ENCODE measurements at places on chromosomes 12 and 14. TPM values are rescaled to one million over a fixed set of nuclear protein-coding genes. Genes with fewer than 3 reads are reported as not detected.

DNA sequence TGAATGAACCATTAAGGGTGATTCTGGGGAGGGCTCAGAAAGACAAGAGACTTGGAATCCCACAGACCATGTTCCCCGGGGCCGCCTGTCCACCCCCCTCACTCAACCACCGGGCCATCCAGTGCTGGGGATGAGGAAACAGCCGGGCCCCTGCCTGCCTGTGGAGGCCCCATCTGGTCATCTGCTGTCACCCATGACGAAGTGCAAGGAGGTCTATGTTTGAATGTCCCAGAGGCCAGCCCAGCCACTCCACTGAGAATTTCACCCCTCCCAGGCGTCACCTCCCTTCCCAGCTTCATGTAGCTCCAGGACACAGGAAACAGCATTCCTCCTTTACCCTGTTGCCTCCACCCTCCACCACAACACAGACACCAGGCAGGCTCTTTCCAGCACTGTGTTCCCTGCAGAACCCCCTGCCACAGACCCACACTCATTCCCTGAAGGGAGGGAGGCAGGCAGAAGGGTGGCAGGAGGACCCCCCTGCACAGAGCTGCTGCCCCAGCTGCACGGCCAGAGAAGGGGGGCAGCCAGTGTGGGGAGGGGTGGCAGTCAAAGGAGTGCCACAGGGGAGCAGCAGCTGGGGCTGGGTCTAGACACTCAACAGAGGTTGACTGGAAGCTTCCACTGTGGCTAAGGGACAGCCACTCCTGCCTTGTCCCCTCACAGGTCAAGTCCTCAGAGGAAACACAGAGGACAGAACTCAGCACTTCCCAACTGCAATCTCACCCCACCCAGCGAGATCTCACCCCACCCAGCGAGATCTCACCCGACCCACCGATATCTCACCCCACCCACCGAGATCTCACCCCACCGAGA lies 50.3 kb upstream of the PPP2R5C start:
- no peak overlapping the region for H3K4me3 ChIP-seq
- no peak for DNase-seq
- peaks cover 15% of the 10 kb centered on the region for H3K4me1 ChIP-seq
- no peaks in the 10 kb centered on the region for H3K36me3 ChIP-seq
- H3K27me3 ChIP-seq: no peaks in the 10 kb centered on the region

The WSCD2 gene
- not detected for total RNA-seq

The KRT72 gene
- not detected for total RNA-seq

The SPTB gene
- total RNA-seq: not detected

The DPPA3 gene
- total RNA-seq: not detected

DNA sequence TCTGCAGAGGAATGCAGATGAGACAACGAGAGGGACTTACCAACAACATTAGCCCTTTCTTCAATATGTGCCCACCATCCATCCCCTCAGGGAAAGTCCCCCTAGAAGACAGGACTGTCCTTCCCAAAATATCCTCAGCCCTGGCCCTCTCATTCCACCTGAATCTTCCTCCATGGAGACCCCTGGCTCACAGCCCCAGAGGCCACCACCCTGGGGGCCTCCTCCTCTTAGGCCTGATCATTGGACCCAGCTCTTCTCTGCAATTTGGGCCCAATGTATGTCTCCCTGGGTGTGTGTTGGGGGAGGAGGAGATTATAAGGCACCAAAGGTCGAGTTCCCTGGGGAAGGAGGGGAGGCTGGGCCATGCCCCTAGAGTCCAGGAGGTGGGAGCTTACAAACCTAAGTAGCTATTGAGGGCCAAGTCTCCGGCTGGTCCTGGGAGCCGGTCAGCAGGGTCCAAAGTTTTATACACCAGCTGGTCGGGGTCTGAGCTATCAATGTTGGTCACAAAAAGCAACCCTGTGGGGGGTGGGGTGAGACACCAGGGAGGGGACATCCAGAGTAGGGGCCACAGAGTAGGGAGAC lies 8.1 kb downstream of the ITGA7 start:
- H3K4me3 ChIP-seq: no peak overlapping the region
- H3K36me3 ChIP-seq: peaks cover 3% of the 10 kb centered on the region
- H3K4me1 ChIP-seq: peaks cover 5% of the 10 kb centered on the region
- no peak for DNase-seq
- H3K27ac ChIP-seq: no peak overlapping the region

The ENDOU gene
- total RNA-seq: not detected

- peak overlapping the region; percentile 81 for H3K27ac ChIP-seq
- H3K36me3 ChIP-seq: peaks cover 54% of the 10 kb centered on the region
- peaks cover 76% of the 10 kb centered on the region for H3K4me1 ChIP-seq
- no peaks in the 10 kb centered on the region for H3K27me3 ChIP-seq
Observed at GRCh38 chr12:53062977-53063707, 13.3 kb downstream of the TNS2 start.

The FOXN4 gene
- total RNA-seq: not detected

- no peak overlapping the region for H3K4me3 ChIP-seq
- H3K4me1 ChIP-seq: no peaks in the 10 kb centered on the region
- H3K36me3 ChIP-seq: no peaks in the 10 kb centered on the region
- H3K27ac ChIP-seq: no peak overlapping the region
- DNase-seq: no peak
Observed at GRCh38 chr12:83656004-83656403, 969.3 kb downstream of the TMTC2 start.

DNA sequence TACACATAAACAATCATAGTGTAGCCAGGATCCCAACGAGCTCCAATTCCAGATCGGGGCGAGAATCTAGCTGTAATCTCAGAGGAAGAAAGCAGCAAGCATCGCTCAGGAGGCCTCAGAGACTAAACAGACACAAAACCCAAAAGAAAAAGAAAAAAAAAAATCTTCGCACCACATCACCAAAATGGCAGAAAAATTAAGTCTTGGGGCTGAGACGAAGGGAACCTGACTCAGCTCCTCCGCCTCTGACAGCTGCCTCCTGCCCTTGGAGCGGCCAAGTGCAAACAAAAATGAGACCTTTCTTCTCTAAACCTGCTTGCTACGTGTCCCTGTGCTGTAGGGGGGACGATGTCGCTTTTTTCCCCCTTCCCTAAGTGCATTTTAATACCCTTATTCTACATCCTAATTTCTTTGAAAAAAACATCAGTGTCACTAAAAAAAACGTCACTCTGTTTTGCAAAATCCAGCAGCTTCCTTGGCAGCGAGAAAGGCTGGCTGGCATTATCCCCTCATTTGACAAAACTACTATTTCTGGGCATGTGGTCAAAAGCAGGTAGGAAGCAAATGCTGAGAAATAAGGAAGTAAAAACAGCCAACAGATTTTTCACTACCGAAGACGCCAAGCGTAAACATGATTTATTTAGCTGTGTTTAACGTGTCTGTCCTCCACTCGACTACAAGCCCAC lies 30.5 kb downstream of the BCL11B start:
- no peaks in the 10 kb centered on the region for H3K36me3 ChIP-seq
- peak overlapping the region; percentile 33 for H3K27ac ChIP-seq
- H3K27me3 ChIP-seq: peaks cover 65% of the 10 kb centered on the region
- H3K4me3 ChIP-seq: no peak overlapping the region

The TGM1 gene
- total RNA-seq: 4.9 TPM

The OLR1 gene
- 3.8 TPM for total RNA-seq

The SLC41A2 gene
- 26.8 TPM for total RNA-seq

DNA sequence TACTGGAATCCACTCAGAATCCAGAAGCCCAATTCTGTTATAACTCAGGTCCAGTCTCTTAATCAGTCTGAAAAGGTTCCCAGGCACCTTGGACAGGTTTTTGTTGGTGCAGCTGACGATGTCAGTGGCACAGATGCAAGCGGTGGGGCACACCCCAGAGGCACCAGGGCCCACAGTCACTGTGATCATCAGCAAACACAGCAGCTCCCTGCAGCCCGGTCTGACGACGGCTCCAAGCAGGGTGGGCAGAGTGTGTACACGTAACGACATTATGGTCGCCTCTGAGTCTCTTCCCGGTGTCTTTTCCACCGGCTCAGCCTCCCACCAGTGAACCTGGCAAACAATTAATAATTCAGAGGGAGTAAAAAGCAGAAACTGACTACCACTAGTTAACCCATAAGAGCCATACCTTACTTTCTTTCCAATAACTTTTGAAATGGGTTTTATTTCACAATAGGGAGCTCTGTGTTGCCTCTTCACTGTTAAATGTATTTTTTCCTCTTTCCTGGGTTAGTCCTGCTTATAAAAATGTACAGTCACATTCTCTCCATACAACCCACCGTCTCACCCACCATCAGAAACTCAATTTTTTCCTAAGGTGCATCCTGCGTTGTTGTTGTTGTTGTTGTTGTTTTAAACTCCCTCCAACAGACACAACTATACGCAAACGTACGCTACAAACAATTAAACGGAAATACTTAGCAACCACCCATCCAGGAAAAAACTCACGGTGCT lies 521 bp upstream of the PCED1B start:
- peaks cover 16% of the 10 kb centered on the region for H3K27me3 ChIP-seq
- H3K4me1 ChIP-seq: peaks cover 8% of the 10 kb centered on the region
- H3K36me3 ChIP-seq: no peaks in the 10 kb centered on the region
- peak; percentile 62 for DNase-seq
- H3K27ac ChIP-seq: peak overlapping the region; percentile 90

GRCh38 chr12:112116232-112117060 lies 7.9 kb upstream of the NAA25 start:
- H3K4me3 ChIP-seq: no peak overlapping the region
- no peaks in the 10 kb centered on the region for H3K27me3 ChIP-seq
- H3K4me1 ChIP-seq: peaks cover 15% of the 10 kb centered on the region
- no peaks in the 10 kb centered on the region for H3K36me3 ChIP-seq

GRCh38 chr14:43539210-43539609 lies 967.9 kb downstream of the FSCB start:
- H3K27me3 ChIP-seq: no peaks in the 10 kb centered on the region
- H3K36me3 ChIP-seq: no peaks in the 10 kb centered on the region
- H3K27ac ChIP-seq: no peak overlapping the region
- H3K4me1 ChIP-seq: no peaks in the 10 kb centered on the region

- H3K4me3 ChIP-seq: no peak overlapping the region
- no peak for DNase-seq
- peaks cover 73% of the 10 kb centered on the region for H3K27me3 ChIP-seq
- no peak overlapping the region for H3K27ac ChIP-seq
- no peaks in the 10 kb centered on the region for H3K36me3 ChIP-seq
- no peaks in the 10 kb centered on the region for H3K4me1 ChIP-seq
Observed at GRCh38 chr12:213527-213932, 427 bp downstream of the SLC6A12 start.

GRCh38 chr12:105206686-105207374 lies 29.1 kb downstream of the APPL2 start:
- H3K27me3 ChIP-seq: no peaks in the 10 kb centered on the region
- no peak overlapping the region for H3K27ac ChIP-seq
- peaks cover 1% of the 10 kb centered on the region for H3K4me1 ChIP-seq
- peaks cover 98% of the 10 kb centered on the region for H3K36me3 ChIP-seq
- H3K4me3 ChIP-seq: no peak overlapping the region

DNA sequence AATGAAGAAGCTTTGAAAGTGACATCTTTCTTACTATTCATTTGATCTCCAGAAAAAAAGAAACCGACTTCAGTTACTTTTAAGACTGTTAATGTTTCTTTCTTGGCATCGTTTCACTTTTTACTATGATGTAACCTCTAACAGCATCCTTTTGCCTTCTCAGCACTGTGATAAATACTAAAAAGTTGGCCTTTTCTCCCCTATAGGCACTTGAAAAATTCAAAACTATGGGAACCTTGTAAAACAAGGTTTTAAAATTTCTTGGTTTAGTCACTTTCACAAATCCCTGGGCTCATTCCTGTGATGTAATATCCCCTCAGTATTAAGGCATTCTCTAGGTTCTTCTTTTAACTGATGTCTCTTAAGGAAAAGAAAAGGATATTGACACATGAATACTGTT lies 281.8 kb downstream of the EGLN3 start:
- no peaks in the 10 kb centered on the region for H3K36me3 ChIP-seq
- H3K4me3 ChIP-seq: no peak overlapping the region
- no peak for DNase-seq
- no peak overlapping the region for H3K27ac ChIP-seq
- H3K4me1 ChIP-seq: no peaks in the 10 kb centered on the region
- no peaks in the 10 kb centered on the region for H3K27me3 ChIP-seq

GRCh38 chr14:61866932-61867920 lies 105.0 kb downstream of the SNAPC1 start:
- H3K27me3 ChIP-seq: no peaks in the 10 kb centered on the region
- no peaks in the 10 kb centered on the region for H3K4me1 ChIP-seq
- H3K27ac ChIP-seq: no peak overlapping the region
- DNase-seq: no peak
- no peak overlapping the region for H3K4me3 ChIP-seq
- H3K36me3 ChIP-seq: no peaks in the 10 kb centered on the region

DNA sequence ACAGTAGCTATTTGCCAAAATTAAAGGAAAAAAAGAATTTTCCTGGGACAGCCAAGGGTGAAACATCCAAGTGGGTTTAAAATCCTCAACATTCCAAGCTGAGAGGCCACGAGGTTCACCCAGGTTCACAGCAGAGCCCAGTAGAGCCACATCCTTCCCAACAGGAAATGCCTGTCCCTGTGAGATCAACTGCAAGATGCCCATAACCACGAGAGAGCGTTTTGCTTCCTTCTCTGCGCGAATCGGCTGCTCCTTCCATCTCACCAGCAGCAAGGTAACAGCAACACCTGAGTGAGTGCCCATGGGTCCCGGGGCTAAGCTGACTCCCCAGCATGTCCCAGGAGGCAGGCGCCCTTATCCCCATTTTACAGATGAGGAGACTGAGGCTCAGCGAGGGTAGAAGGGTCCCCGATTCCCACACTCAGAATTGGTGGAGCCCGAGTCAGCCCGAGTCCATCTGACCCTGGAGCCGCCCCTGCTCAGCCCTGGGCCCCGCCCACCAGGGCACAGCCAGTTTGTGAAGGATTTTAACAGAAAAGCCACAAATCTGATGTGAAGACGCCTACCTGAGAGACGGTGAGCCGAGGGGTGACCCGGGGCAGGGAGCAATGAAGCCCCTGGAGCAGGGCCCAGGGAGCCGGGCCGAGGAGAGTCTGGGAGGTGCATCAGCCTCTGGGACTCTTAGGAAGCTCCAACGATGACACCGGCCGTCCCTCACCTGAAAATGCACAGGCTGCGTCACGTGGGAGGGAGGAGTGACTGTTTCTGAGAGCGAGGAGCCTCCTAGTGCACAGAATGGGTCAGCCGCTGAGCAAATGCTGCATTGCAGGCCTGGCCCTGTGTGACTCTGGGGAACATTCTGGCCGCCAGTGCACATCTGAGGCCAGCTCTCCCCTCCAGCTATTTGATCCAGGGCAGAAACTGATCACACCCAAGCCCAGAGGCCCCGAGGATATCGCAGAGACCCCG lies 236.9 kb upstream of the SFSWAP start:
- H3K4me3 ChIP-seq: no peak overlapping the region
- DNase-seq: peak; percentile 18

GRCh38 chr12:42725809-42726208 lies 136.3 kb upstream of the PRICKLE1 start:
- no peaks in the 10 kb centered on the region for H3K36me3 ChIP-seq
- H3K27ac ChIP-seq: no peak overlapping the region
- H3K4me3 ChIP-seq: no peak overlapping the region
- no peaks in the 10 kb centered on the region for H3K4me1 ChIP-seq

GRCh38 chr12:81080431-81080983 lies 2.6 kb downstream of the ACSS3 start:
- H3K27ac ChIP-seq: no peak overlapping the region
- no peak overlapping the region for H3K4me3 ChIP-seq
- DNase-seq: no peak
- H3K4me1 ChIP-seq: no peaks in the 10 kb centered on the region

Data from stomach (tissue), 19 donors.